ENCODE measurements at places on chromosomes 3 and 15. TPM values are rescaled to one million over a fixed set of nuclear protein-coding genes. Genes with fewer than 3 reads are reported as not detected.

The ITPKA gene
- total RNA-seq = 16.8 TPM

The TEX9 gene
- 3.3 TPM for total RNA-seq

The TMEM207 gene
- not detected for total RNA-seq

The ADAMTS9 gene
- not detected for total RNA-seq

The ATP13A5 gene
- total RNA-seq = not detected
